GM19239 (cell line): ENCODE measurements at places on chromosomes 11 and 22.

GRCh38 chr11:61472868-61473267, 35.7 kb upstream of the LRRC10B start:
- no peak for DNase-seq

GRCh38 chr11:129455756-129456655, 80.4 kb downstream of the BARX2 start:
- DNase-seq: no peak

- no peak for DNase-seq
These were observed 58.8 kb upstream of the RRAS2 start for GRCh38 chr11:14417617-14418374.

GRCh38 chr11:90656171-90656570, 433.3 kb upstream of the CHORDC1 start:
- DNase-seq: no peak

- no peak for DNase-seq
These were observed 103.0 kb downstream of the SPATA19 start for GRCh38 chr11:133742353-133742752.

DNA sequence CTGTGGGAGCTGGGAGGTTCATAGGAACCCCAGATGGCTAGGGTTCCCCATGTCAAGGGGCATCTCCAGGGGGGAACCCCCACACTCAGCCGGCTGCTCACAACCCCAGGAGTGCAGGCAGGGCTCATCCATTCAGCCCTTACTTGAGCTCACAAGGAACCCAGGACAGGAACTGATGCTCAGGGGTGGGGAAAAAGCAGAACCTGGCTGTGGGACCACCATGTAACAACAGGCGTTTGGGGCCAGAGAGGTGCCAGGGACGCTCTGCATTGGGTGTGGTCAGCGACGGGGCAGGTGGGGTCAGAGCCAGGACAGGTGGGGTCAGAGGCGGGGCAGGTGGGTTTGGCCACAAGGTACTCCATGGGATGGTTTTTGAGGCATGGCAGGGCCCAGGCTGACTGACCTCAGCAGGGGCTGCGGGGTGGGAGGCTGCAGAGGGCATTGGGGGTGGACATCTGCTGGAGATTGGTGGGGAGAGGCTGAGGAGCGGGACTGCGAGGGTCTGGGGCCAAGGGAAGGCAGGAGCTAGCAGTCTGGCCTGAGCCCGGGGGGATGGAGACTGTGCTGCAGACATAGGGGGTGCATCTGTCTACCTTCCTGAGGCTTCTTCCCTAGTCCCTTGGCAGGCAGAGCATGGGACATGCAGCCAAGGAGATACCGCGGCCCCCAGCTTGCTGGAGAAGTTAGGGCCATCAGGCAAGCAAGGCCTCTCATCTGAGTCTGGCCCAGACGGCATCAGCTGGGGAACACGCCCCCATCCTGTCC, 34.0 kb upstream of the CARS1 start:
- no peak for DNase-seq

- DNase-seq: no peak
These were observed 45.0 kb upstream of the MYH9 start for GRCh38 chr22:36432592-36433317.

DNA sequence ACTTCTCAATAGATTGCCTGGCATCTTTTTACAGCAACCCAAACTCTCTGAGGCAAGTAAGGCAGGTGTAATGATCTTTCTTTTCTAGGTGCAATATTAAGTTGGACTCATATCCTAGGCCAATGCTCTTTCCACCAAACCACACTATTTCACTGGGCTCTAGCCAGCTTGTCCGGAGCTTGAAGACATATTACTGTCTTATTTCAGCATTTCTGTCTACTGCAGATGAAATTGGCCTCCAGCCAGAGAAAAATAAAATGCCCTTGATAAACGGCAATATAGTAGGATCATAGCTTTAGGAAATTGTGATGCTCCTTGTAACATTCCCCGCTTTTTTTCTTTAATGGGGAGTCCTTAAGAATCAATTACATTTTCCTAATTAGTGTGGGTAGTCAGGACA, 48.1 kb downstream of the SPON1 start:
- DNase-seq: no peak

- no peak for DNase-seq
These were observed 23.0 kb upstream of the ZDHHC13 start for GRCh38 chr11:19093976-19094375.

DNA sequence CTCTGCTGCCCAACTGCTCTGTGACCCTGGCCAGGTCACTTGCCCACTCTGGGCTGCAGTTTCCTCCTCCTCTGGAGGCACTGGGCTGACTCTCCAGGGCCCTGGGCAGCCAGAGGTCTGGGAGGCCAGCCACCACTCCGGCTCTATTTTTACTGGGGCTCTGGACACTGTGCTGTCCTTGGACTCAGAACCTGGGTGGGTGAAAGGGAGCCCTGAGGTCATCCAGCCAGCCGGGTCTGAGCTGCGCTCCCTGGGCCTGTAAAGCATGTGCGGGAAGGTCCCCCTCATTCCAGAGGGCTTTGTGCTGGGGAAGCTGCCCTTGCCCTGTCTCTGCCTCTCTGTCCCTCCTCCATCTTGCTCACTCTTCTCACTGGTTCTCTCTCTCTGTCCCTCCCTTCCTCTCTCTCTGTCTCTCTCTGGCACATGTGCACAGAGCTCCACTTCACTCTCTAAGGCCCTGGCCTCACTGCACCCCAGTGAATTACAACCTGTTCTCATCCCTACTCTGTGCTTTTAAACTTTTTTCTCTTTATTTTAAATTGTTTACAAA, 24.6 kb downstream of the MB start:
- no peak for DNase-seq

DNA sequence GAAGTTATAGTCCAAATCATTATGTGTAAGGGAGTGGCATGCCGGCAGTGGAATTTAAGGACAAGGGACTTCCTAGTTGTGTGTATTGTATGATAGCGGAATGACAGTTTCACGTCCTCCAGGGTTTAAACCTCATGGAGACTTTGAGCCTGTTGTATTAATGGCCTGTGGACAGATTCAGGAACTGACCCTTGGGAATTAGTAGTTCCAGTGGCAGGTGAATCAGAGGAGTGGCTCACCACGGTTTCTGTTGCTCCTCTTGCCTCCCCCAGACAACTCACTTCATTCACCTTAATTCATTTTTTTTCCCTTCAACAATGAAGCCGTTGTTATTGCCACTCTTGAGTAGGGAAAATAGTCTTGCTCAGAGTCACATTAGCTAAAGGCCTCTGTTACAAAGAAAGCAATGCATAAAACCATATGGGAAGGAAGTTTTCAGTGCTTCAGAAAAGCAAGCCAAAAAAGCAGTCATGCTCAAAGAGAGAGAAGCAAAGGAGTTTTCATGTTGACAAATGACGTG, 22.6 kb downstream of the AMOTL1 start:
- DNase-seq: no peak

- no peak for DNase-seq
These were observed 42.4 kb downstream of the LIF start for GRCh38 chr22:30204015-30204741.

- no peak for DNase-seq
These were observed 170.0 kb downstream of the NCAM1 start for GRCh38 chr11:113131036-113131775.

DNA sequence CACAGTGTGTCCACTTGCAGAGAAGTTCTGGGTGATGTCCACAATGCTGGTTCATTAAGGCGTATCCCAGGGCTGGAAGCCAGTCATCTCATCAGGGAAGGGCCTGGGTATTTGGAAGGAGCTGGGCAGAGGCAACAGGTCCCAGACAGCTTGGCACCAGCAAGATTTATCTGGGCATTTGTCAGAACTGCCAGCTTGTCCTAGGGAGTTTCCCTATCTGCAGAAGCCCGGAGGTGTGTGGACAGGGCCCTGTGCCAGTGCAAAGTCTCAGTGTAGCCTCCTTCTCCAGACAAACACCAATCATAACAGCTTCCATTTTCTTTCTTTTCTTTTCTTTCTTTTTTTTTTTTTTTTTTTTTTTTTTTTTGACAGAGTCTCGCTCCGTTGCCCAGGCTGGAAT, 125.3 kb upstream of the TIMP3 start:
- DNase-seq: no peak

GRCh38 chr11:12069066-12069676, 41.2 kb upstream of the MICAL2 start:
- DNase-seq: no peak

DNA sequence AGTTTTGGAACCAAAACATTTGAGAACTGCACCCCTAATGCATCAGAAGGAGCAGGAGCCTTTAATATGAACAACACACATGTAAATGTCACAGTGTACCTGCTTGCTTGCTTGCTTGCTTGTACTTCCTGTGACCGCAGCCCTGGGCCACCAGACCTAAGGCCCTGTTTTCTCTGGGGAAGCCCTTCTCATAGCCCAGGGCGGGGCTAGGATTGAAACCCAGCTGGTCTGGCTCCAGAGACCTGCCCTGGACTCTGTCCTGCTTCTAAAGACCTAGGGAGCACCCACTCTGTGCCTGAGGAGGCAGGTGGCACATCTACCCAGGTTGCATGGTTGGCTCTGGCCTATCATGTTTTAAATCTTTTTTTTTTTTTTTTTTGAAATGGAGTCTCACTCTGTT, 7.6 kb upstream of the MCM5 start:
- no peak for DNase-seq

- peak; percentile 66 for DNase-seq
These were observed 8.5 kb downstream of the DCHS1 start for GRCh38 chr11:6646918-6647679.

GRCh38 chr11:328012-328411, 7.4 kb upstream of the IFITM3 start:
- no peak for DNase-seq

- DNase-seq: no peak
These were observed 7.8 kb downstream of the IFT27 start for GRCh38 chr22:36768141-36768540.

GRCh38 chr22:48268771-48269552, 1506.5 kb downstream of the TBC1D22A start:
- no peak for DNase-seq

DNA sequence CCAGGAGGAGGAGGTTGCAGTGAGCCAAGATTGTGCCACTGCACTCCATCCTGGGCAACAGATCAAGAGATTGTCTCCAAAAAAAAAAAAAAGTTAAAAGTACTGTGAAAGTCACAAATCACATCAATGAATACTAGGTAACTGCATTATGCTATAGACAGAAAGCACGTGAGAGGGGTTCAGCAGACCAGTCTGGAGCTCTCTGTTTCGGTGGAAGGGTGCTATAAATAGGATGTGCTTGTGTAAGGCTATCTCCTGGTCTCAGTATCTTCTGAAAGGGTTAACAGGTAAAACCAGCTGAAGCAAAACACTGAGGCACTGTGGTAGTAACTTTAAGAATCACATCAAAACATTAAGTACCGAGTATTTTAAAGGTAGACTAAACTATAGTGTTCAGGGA, 43.4 kb downstream of the EIF4ENIF1 start:
- no peak for DNase-seq

DNA sequence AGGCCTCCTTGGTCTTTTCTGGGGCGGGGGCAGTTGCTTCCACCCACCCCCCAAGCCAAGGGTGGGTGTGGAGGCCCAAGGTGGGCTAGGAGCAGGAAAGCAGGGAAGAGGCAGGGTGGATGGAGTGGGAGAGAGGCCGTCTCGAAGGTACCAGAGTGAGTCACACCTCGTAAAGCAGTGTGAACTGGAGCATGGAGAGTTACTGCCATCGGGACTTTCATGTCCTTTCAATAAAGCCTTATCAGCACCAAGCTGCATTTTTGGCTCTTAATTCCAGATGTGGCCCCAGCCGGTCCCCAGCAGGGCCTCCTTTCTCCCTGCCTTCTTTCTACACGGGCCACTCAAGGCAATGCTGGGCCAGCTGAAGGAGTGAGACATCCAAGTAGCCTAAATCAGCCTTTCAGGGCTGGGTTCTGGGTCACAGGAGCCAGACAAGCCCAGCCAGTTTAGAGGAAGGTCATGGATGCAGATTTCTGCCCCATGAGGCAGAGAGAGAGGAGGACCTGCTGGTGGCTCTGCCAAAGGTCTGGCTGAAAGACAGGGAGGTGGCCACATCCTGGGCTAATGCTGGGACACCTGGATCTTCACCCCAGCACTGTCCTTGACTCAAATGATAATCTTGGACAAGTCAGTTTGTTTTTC, 59.0 kb upstream of the CD82 start:
- no peak for DNase-seq

DNA sequence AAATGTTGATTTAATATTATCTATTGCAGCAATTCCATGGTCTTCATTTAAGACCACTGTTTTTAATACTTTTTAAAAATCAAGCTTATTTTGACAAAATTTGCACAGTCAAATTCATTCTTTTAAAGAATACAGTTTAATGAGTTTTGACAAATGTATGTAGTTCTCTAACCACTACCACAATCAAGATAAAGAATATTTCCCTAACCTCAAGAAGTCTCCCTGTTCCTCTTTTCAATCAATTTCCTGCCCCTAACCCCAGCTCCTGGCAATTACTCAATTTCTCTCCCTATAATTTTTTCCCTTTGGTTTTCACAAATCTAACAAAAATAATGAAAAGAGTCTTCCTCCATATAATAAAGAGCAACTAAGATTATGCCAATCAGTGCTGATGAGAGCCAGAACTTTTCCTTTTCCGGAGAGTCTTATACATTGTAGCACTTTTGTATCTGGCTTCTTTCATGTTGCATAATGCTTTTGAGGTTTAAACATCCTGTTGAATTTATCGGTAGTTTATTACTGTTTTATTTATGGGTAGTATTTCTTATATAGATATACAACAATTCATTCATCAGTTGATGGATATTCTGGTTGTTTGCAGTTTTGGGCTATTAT, 231.7 kb downstream of the AASDHPPT start:
- DNase-seq: no peak

- DNase-seq: no peak
These were observed 110.8 kb downstream of the TEAD1 start for GRCh38 chr11:12784987-12785386.
